Gastrocnemius medialis (tissue), 4 donors: ENCODE measurements at places on chromosomes 7 and 10.

DNA sequence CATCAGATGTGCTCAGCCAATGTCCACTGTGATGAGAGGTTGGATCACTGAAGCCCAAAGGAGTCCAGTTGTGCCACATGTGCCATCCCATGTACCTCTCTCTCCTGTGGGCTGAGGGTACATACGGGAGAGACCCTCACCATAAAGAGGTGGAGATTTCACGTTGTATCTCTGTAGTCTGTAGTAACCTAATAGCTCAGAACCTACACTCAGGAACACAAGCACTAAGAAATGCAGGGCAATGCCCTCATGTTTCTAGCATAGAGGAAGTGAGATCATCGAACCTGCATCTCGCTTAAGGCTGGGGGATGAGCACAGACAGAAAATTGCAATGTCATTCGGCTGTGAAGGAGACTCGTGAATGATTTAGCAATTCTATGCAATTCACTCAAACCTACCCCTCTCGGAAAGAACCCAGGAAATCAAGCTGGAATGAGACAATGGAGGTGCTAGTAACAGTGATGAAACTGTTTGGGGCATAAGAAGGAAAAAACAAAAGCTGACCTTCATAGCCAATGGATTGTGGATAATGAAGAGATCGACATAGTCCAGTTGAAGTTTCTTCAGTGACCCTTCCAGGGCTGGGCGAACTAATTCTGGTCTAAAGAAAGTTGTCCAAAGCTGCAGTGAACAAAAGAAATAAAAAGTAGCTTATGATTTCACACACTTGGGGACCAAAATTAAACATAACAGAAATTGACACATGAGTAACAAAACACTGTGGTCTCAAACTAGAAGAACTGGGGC lies 80.3 kb upstream of the UCN3 start:
- no peaks in the 10 kb centered on the region for H3K4me1 ChIP-seq
- DNase-seq: no peak
- no peaks in the 10 kb centered on the region for H3K36me3 ChIP-seq
- no peak overlapping the region for H3K27ac ChIP-seq

DNA sequence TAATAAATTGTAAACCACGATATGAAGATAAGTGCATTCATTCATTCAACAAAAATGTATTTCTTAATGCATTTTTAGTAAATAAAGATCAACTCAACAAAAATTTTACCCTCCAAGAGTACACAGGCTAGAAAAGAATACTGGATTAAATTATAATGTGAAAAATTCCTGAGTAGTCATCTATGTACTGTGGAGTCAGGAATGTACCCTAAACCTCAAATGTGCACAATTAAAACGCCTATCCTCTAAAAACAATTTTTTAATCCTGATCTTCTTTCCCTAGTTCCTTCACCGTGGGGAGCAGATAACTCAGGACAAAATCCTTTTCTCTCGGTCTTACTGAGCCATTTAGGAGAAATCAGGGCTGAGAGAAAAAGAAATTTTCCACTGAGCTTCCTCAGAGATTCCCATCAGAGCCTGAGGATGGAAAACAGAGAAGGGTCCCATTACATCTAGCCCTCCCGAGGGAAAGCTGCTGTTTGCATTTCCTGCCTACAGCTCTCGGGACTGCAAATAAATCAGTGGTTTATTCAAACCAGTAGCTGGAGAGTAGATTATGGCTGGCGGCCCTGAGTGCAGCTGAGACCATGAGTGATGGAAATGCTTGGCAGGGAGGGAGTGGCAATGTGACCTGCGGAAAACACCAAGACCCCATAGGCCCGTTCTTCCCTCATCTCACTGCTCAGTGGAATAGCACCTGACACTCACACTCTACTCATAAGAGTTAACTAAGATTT lies 7.4 kb downstream of the TAS2R40 start:
- no peak for DNase-seq
- no peaks in the 10 kb centered on the region for H3K4me1 ChIP-seq
- peak overlapping the region; percentile 47 for H3K27ac ChIP-seq
- H3K27me3 ChIP-seq: no peaks in the 10 kb centered on the region

GRCh38 chr7:46100521-46100920 lies 179.4 kb upstream of the IGFBP3 start:
- H3K4me3 ChIP-seq: no peak overlapping the region
- no peak for DNase-seq
- no peak overlapping the region for H3K27ac ChIP-seq

GRCh38 chr7:134669845-134670373 lies 23.3 kb downstream of the BPGM start:
- peak overlapping the region; percentile 4 for H3K27ac ChIP-seq
- H3K36me3 ChIP-seq: no peaks in the 10 kb centered on the region
- peaks cover 21% of the 10 kb centered on the region for H3K4me1 ChIP-seq
- no peak overlapping the region for H3K4me3 ChIP-seq
- no peak for DNase-seq
- no peaks in the 10 kb centered on the region for H3K27me3 ChIP-seq

DNA sequence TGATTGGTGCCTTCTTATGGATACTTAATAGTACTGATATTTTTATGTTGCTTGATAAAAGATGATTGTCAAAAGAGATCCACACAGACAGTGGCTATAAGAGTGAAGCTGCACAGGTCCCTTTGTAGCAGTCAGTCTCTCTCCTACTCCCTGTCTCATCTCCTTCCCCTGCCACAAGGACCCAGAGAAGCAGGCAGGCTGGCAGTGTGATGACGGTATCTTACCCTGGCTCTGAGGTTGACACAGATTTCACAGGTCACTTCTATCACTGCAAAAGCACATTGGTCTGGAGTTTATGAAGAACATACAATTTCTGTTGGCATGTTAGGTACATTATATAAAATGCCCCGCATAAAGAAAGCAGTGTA lies 64.4 kb upstream of the AHR start:
- no peak for DNase-seq
- no peak overlapping the region for H3K27ac ChIP-seq
- no peaks in the 10 kb centered on the region for H3K4me1 ChIP-seq

DNA sequence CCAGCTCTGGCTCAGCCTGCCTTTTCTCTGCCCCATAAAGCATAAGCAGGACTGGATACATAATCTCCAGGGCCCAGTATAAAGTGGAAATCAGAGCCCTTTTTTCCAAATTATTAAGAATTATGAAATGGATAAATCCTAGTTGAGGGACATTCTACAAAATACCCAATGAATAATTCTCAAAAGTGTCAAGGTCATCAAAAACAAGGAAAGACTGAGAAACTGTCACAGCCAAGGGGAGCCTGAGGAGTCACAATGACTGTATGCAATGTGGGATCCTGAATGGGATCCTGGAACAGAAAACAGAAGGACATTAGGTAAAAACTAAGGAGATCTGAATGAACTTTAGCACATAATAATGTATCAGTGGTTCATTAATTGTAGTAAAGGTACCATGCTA lies 4.8 kb upstream of the UNC5B start:
- H3K36me3 ChIP-seq: no peaks in the 10 kb centered on the region
- no peak for DNase-seq
- peaks cover 3% of the 10 kb centered on the region for H3K27me3 ChIP-seq
- H3K4me1 ChIP-seq: peaks cover 5% of the 10 kb centered on the region
